Fibroblast of skin of scalp (primary cell): ENCODE measurements at places on chromosomes 7 and 10.

GRCh38 chr10:8216893-8217292 is 162.4 kb downstream of the GATA3 start:
- DNase-seq = no peak

GRCh38 chr7:158979635-158980351 is 123.4 kb downstream of the DYNC2I1 start:
- DNase-seq = no peak

DNA sequence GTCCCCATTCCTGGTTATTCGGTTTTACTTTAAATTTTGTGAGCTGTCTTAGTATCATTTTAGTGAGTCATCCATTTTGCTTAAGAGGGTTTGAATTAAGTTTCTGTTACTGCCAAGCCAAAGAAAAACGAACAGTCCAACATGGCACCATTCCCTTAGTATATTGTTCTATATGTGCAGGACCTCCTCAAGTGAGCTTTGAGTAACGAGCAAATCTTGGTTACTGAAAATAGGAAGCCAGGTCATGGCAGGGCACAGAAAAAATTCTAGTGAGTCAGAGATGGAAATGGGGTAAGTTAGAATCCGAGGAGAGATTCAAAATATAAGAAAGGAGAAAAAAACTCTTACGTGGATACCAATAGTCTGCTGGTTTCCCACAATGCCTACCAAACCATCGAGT is 292.9 kb downstream of the BAMBI start:
- DNase-seq = no peak

- DNase-seq = no peak
These were observed 628.6 kb upstream of the ANKRD30A start for GRCh38 chr10:36496758-36497157.
